ENCODE measurements at places on chromosomes 7 and 10.

- no peak for DNase-seq
These were observed 308.8 kb downstream of the SEMA3D start for GRCh38 chr7:84877943-84878570.

GRCh38 chr10:6986927-6987326 is 406.9 kb upstream of the PRKCQ start:
- no peak for DNase-seq

DNA sequence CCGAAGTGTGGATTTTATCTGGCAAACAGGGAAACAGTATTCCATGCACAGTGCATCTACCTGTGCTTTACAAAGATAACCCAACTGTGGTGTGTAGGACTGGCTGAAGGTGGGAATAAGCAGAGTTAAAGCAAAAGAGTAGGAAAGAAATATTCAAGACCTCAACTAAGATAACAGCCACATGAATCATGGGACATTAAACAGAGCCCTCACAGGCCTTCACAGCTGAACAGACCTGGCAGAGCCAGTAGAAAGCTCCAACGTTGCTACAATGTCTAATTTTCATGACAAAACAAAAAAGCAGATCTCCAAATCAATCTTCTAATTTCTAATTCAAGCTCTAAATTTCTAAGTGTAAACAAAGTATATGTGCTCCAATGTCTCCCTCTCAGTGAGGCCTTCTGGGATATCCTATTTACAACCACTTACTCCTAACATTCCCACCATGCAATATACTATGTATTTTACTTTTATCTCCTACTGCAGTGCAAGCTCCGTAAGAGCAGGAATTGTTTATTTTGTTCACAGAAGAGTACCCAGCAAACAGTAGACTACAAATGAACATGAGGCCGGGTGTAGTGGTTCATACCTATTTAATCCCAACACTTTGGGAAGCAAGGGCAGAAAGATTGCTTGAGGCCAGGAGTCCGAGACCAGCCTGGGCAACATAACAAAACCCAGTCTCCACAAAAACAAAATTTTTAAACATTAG is 63.5 kb downstream of the UBE2H start:
- no peak for DNase-seq

- no peak for DNase-seq
These were observed 35.0 kb downstream of the IQUB start for GRCh38 chr7:123499211-123499970.

DNA sequence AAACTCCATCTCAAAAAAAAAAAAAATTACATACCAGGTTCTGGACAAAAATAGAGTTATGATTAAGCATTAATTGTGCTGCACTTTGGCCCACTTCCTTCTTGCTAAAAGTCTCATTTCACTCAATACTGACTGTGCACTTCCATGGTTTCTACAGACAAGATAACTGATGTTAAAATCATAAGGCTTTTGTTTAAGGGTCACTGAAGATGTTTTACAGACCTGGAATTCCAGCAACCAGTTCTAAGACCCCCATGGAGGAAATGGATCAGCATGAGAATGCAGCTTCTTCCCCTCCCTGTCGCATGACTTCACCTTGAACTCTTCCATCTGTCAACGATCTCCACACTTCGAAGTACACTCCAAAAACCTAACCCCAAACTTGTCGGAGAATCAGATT is 1191.8 kb upstream of the AUTS2 start:
- no peak for DNase-seq

All from CD4-positive, alpha-beta T cell (primary cell).